ENCODE measurements at places on chromosomes 5 and 9. TPM values are rescaled to one million over a fixed set of nuclear protein-coding genes. Genes with fewer than 3 reads are reported as not detected.

ZDHHC12 gene
- 73.2 TPM for polyA plus RNA-seq

TMED7 gene
- polyA plus RNA-seq = 20.6 TPM

CARTPT gene
- polyA plus RNA-seq = not detected

MSX2 gene
- polyA plus RNA-seq = 0.56 TPM

TRMT10B gene
- 4.3 TPM for polyA plus RNA-seq

Measured in esophagus (tissue), 2 donors.